ENCODE measurements at places on chromosomes 7 and 10. TPM values are rescaled to one million over a fixed set of nuclear protein-coding genes. Genes with fewer than 3 reads are reported as not detected.

GRCh38 chr7:131294553-131294952, 33.1 kb upstream of the MKLN1 start:
- peaks cover 12% of the 10 kb centered on the region for H3K4me1 ChIP-seq
- no peaks in the 10 kb centered on the region for H3K27me3 ChIP-seq
- no peak overlapping the region for H3K4me3 ChIP-seq
- DNase-seq: no peak
- no peaks in the 10 kb centered on the region for H3K36me3 ChIP-seq
- no peak overlapping the region for H3K27ac ChIP-seq

The CPN1 gene
- not detected for total RNA-seq

GRCh38 chr10:47340608-47341170, 7.5 kb upstream of the RBP3 start:
- no peaks in the 10 kb centered on the region for H3K36me3 ChIP-seq
- DNase-seq: no peak
- H3K27ac ChIP-seq: no peak overlapping the region
- H3K4me1 ChIP-seq: peaks cover 6% of the 10 kb centered on the region

GRCh38 chr10:96712662-96713271, 7.5 kb downstream of the PIK3AP1 start:
- H3K4me3 ChIP-seq: no peak overlapping the region
- no peaks in the 10 kb centered on the region for H3K36me3 ChIP-seq
- no peaks in the 10 kb centered on the region for H3K4me1 ChIP-seq
- no peaks in the 10 kb centered on the region for H3K27me3 ChIP-seq
